ENCODE measurements at places on chromosomes 16 and 17.

DNA sequence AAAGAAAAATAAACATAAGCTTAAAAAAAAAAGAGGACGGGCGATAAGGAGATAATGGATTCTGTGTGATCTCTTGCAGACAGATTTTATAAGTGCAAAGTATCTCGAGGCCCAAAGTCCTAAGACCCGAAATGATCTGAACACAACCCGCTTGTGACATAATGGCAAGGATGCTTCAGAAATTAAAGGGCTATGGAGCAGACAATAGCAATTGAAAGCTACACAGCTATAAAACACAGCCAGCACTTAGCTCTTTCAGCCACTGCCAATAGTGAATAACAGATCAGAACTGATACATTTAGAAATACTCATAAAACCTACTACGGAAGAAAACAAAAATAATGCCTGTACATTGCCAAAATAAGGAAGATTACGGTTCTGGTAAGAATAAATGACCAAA, 117.5 kb downstream of the ZFHX3 start:
- DNase-seq, result no peak

DNA sequence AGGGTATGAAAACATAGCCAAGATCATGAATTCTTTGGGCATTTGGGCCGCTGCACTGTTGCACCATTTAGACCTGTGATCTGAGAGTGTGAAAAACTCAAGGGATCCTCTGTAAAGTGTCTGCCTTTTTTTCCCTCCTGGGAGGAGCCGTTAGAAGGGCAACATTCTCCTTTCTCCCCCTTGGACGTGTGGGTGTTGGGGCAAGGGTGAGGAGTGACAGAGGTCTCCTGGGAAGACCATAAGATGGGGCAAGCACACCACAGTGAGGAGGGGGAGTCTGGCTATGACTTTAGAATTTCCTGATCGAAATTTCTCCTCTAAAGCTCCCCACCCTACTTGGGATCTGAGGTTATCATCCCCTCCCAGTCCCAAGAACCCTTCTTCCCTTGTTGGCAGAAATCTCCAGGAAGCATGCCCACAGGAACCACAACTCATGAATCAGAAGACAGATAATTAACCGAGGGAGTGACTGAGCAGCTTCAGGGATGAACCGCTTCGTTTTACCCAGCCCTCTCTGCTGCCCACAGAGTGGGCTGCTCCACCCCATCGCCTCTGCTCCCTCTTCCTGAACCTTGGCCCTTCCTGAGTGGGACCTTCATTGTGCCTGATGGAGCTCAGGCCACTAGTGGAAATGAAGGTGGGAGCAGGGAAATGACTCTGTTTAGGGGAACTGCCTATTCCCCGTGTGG, 4.2 kb downstream of the ITGB3 start:
- DNase-seq, result no peak

- DNase-seq, result no peak
These were observed 89.3 kb downstream of the VMP1 start for GRCh38 chr17:59796785-59797205.

GRCh38 chr16:4682084-4682591, 11.2 kb upstream of the NUDT16L1 start:
- DNase-seq, result no peak

DNA sequence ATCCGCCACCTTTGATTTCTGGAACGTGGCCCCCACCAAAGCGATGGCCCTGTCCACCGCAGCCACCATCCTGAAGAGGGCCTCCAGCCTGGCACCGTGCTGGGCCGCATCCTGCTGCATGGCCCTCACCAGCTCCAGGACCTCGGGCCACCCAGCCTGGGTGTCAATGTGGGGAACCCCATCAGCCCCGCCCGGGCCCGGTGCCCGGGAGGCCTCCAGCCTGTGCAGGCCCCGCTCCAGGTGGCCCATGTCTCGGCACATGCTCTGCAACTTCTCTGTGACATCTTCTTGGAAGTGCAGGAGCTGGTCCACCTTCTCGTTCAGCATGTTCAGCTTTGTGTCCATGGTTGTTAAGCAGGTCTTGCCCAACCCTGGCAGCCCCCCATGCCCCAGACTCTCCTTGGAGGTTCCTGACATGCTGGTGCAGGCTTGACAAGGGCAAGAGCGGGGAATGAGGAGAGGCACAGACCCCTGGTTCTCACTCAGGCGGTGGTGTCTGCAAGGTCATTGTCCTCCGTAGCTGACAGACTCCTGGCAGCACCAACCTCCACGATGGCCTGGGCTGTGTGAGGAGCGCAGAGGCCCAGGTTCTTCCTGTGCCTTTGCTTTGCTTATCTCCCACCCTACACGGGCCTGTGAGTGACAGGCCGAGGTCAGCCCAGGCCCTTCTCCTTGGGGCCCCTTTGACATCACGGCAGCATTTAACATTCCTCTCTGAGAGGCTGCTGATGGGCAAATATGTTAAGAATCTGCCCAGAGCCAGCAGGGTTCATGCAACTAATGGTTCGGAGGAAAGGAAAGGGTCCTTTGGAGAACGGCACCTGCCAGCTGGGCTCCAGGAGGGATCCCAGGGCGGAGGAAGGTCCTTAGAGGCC, at the start of gene MYLK3:
TSS of gene MYLK3 (minus strand) at position 568 of the 875 bp plus-strand sequence. CDS start at position 417, 151 bp downstream.
- peak; percentile 67 for DNase-seq

DNA sequence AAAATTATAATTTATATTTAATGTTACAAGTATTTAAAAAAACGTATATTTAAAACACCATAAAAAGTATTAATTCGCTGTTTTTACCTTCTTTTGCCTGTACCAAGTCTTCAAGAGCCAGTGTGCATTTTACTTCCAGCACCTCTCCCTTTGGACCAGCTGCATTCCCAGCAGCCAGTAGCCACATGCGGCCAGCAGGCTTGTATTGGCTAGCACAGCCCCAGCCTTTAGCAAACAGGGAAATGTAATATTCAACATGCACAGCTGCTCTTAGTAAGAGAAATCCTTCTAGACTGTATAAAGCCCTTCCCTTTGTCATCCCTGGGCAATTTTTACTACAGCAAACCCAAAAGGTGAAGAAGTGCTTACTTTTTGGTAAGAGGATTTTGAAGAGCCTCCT, 6.6 kb downstream of the DHODH start:
- no peak for DNase-seq

DNA sequence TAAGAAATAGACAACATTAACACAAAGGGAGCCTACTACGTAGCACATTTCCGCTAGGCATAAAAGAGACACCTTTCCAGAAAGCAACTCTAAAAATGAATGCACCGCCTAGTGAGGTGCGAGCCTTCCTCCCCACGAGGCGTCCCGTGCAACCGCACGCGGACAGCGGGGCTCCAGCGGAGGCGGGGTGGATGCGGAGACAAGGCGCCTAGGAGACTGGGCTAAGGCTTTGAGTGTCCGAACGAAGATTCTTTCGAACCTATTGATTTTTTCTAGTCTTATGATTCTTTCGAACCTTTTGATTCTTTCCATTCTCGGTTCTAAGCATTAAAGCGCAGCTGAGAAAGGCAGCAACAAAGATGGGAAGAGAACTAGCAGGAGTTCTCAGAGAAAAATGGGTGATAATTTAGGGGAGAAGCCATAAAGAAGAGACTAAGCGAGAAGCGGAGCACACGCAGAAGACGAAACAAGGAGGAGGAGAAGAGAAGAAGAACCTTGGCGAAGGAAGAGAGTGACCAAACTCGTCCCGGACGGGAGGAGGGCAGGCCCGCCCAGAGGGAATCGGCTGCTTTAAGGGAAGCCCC, 394 bp upstream of the CPD start:
- DNase-seq, result peak; percentile 53

DNA sequence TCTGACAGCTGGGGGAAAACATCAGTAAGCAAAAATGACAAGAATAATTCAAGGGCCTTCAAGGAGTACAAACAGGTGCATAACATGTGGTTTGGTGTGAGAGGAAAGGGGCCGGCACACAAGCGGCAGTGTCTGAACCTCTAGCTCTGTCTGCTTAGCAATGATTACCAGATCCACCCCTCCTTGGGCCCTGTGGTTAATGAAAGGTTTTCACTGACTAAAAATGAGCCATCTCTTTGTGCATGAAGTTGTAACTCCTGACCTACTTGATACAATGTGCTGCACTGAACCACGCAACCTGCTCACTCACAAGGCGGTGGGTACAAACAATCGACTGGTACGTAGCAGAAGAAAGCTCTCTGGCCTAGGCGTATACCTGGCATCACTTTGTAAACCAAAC, 15.1 kb downstream of the FAM117A start:
- DNase-seq, result no peak

- no peak for DNase-seq
These were observed 260.5 kb downstream of the CBLN1 start for GRCh38 chr16:49021136-49021535.

DNA sequence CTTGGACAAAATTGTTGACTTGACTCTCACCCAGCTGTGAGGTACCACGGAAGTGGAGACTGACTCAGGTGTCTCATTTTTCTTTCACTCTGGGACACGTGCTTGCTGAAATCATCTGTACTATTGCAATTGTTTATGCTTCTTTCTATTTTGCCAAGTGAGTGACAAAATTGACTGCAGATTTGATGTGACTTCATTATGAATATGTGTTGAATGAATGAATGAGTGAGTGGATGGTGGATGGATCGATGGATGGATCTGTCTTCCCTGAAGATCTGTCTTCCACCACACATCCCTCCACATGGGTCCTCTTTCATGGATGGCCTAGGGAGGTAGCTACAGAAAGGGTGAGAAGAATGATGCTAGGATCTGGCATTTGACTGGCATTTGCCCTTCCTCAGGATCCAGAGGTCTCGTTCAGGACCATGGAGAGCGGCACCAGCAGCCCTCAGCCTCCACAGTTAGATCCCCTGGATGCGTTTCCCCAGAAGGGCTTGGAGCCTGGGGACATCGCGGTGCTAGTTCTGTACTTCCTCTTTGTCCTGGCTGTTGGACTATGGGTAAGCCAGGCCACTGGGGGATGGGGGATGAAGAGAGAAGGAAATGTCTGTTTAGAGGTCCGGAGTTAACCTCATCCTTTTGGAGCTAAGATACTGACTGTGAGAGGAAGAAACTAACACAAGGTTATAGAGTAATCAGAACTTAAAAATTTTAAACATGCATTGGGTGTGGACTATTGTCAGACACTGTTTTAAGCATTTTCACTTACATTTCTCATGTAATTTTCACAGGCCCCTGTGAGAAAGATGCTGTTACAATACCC, 12.7 kb downstream of the SLC5A11 start:
- DNase-seq, result peak; percentile 82

DNA sequence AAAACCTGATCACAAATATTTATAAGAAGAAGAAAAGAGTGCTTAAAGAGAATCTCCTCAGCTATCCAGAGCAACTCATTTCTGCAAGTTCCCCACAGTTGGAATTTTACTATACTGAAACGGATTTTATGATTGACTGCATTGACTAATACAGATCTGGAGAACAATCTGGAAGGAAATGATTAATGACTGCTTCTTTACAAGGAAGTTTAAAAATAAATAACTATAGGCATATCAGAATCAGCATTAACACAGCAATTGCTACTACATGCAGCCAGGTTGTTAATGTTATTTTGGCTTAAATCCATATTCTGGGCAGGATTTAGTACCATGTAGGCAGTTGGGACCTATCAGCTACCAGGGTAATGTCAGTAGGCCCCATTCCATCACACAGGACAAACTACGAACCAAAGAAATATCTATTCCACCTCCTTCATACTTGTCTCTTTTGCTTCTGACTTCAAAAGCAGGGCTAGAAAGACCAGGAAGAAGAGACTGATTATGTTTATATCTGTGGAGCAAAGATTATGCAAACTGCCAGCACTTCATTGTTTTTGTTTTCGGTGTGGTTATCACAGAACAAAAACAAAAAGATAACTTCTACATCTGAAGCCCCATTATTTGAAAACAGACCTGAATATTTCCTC, 3.9 kb downstream of the SKAP1 start:
- no peak for DNase-seq

- no peak for DNase-seq
These were observed 24.1 kb downstream of the DYNLL2 start for GRCh38 chr17:58107306-58107705.

DNA sequence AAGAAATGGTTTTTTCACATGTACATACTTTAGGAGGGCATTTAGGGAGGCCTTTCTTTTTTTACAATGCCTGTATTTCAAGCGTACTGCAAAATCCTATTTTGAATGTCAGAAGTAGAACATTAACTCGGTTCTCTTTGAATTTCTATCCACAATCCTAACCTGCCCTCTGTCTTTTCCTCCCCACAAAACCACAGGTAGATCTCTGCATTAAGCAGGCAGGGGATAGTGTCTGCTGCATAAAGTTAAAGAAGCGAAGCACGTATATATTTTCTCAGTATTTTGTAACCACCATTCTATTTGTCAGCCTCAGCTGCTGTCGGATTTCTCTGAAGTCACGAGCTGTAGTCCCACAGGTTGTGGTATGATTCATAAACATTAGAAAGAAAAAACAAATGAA, 137.5 kb downstream of the SHISA6 start:
- DNase-seq, result no peak

GRCh38 chr16:67804853-67805542, 1.4 kb downstream of the RANBP10 start:
- no peak for DNase-seq

DNA sequence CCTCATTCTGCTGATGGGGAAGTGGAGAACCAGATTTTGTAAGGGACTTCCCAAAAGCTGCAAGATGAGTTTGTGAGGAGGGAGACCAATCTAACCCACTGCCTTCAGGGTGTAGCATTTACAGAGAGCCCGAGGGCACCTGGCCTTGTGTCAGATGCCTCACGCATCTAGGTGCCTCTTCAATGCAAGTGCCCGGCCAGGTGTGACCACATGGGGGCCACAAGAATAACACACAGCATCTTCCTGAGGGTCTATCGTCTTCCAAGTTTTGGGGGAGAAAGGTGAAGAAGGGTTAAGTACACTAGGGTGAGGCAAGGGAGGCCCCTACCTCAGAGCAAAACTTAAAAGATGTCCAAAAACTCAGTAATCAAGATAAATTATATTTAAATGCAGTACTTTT, 401.7 kb upstream of the CDH5 start:
- DNase-seq, result no peak

- peak; percentile 90 for DNase-seq
These were observed 67.3 kb upstream of the PLCG2 start for GRCh38 chr16:81711657-81712319.

DNA sequence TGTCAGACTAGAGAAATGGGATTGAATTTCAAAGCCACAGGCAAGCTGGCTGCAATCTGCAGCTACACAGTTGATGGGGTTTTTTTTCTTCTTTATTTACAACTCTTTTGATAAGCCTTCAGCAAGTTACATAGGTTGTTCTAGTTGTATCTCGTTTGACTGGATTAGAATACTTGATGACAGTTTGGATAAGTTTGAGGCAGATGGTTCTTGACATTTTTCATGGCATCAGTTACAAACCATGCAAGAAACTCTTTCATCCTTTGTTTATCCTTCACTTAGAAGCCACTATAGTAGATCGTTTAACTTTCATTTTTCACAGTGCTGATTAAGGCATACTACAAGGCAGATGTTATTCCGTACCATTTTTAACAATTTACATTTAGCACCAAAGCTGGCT, 238.9 kb downstream of the TOX3 start:
- no peak for DNase-seq

- DNase-seq, result peak; percentile 48
These were observed 1.2 kb downstream of the HDAC5 start for GRCh38 chr17:44121997-44122815.
